Hippocampal formation (tissue), 2 donors: ENCODE measurements at places on chromosomes 5 and 9.
A peak's percentile ranks its signal among the peaks of the same experiment; 100 is the strongest.

- DNase-seq = no peak
These were observed 205.9 kb downstream of the EFNA5 start for GRCh38 chr5:107464876-107465275.

DNA sequence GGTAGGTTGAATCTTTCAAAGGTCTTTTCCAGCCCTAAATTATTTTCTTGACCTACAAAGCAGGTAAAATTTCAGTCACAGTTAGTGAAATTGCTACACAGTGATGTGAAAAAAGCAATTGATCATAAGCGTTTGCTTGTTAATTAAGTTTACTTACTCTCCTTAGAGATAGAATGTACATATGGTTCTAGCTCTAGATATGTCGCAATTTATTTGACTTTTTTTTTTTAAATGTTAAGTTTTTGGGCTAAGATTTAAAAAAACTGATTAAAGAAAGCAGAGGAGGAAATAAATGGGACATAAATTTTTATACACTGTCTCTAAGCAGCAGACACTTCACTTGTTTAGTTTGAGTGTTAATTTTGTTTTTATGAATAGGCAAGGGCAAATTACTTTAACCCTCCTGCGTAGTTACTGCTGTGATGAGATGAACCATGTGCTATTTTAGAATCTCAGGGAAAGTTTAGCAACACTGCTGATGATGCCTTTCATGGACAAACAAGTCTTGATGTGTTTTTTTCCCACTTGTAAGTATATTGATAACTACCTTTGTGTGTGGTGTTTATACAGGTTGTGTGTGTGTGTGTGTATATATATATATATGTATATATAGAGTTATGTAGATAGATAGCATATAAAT lies 38.3 kb upstream of the FAM120AOS start:
- no peak for DNase-seq

DNA sequence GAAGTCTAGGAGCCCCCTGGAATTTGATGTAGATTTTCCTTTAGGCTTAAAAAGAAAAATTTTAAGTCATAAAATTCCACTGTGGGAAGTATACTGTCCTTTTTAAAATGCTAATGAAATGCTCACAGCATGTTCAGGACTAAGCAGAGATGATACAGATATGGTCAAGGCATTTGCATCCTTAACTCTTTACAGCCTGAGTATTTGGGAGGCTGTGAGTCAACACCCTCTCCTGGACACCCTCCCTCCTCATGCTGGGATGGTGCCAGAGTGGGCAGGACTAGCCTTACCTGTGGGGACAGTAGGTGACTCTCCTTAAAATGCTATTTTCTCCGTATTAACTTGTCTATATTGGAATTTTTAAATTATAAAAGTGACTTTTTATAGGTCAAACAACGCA lies 197.4 kb upstream of the ELL2 start:
- DNase-seq = no peak

- no peak for DNase-seq
These were observed 218.4 kb downstream of the EBF1 start for GRCh38 chr5:158881091-158881880.

GRCh38 chr9:107375651-107376369 lies 92.7 kb downstream of the RAD23B start:
- no peak for DNase-seq

GRCh38 chr5:56588636-56589480 lies 226.5 kb upstream of the MAP3K1 start:
- no peak for DNase-seq

DNA sequence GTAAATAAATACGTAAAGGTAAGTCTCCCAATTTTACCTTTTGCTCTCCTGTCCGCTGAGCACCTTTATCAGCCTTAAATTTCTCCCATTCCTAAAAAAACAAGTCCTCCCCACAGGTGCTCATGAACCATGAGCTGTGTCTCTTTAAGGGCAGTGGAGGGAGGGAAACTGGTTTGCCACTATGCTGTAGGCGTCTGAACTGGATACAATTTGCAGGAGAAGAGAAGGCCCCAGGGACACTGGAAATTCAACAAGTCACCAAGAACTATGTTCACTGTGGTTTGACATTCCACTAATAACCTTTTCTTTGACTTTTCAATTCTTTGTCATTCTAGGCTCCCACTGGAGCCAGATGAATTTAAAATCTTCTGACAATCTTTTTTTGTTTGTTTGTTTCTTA lies 72.2 kb downstream of the LHFPL2 start:
- no peak for DNase-seq

DNA sequence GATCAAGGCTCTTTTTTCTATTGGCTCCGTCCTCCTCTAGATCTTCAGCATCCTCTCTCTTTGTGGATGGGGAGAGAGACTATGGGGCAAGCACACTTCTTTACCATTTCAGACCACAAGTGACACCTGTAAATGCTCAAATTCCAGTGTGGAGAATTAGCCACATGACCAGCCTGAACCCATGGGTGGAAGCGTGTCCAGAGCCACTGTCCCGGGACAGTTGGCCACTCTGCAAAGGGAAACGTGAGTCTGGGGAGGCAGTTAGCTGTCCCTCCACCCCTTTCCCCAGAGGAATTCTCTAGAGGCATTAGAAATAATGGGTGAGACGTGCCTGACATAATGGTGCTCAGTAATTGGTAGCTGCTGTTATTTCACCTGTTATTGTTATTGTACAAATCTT lies 40.9 kb downstream of the AMBP start:
- no peak for DNase-seq

DNA sequence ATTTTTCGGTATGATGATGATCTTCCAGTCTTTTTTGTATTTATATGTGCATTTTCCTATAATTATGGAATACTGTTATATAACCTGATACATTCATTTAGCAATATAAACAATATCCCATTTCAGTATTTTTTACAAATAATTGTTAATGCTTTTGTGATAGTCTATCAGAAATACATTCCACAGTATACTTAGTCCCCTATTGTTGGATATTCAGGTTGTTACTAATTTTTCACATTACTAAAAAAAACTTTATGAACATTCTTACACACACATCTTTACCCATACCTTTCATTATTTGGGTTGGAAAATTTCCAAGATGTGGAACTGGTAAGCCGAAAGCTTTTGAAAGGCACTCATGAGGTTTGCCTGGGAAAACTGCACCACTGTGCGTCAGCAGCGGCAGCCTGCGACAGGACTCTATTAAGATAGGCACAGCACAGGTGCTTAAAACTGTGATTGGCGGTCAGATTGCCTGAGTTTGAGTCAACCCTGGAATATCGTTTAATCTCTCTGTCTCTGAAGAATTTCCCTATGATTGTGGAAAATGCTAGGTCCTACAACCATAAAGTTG lies 147.5 kb upstream of the ERCC6L2 start:
- DNase-seq = no peak

DNA sequence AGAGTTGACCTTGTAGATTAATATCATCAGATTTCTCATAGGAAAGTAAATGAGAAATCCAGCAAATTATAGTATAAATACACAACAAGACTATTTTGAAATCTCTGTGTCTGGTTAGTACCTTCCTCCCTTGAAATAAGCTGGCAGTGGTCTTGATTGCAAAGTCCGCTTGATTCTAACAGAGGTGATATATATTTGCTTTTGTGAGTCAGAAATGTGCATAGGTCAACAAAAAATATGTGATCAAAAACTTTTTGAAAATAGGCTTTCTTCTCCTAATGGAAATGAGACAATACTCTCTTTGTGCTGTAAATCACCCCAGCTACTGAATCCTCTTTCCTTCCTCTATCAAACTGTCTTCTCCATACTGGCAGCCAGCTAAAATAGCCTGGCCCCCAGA lies 749.2 kb upstream of the CDH10 start:
- DNase-seq = no peak

DNA sequence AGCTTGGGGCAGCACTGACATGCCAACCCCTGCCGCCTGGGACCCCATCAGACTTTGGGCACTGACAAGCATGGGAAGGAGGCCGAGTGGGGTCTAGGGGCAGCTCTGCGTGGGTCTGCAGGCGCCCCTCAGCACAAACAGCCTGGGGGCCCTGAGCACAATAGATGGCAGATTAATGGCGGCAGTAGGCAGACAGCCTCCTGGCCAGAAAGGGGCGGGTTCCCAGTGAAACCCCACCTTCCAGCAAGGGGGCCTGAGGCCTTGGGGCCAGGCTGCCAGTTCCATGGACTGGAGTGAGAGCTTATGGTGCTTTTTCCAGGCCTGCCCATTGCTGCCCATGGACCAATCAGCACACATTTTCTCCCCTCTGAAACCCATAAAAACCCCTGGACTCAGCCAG lies 2031.2 kb downstream of the EFNA5 start:
- no peak for DNase-seq

DNA sequence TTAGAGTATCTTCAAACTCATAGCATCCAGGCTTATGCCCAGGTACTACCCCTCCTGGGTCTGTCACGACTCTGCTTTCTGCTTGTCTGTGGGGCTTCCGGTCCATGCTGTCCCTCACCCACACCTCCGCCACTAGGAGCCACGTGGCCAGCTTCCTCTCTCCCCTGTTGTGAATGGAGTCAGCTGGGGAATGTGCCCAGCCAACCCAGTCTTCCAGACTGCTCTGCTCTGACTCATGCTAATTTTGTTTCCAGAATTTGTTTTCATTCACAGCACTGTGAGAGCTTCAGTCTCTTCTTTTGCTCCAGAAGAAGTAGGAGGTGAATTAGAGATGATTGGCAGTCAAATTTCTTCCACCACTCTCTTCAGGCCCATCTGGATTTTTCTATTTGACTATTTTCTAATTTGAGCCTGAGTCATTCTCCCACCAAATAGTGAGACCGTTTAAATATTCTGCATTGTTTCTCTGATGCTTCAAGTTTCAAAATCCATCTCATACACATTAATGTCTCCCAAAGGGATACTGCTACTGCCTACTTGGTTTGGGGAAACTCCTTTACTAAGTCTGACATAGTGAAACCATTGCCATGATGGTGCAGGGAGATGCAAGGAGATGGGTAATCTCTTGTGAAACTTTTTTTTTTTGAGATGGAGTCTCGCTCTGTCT lies 424.1 kb upstream of the KIF2A start:
- DNase-seq = no peak

DNA sequence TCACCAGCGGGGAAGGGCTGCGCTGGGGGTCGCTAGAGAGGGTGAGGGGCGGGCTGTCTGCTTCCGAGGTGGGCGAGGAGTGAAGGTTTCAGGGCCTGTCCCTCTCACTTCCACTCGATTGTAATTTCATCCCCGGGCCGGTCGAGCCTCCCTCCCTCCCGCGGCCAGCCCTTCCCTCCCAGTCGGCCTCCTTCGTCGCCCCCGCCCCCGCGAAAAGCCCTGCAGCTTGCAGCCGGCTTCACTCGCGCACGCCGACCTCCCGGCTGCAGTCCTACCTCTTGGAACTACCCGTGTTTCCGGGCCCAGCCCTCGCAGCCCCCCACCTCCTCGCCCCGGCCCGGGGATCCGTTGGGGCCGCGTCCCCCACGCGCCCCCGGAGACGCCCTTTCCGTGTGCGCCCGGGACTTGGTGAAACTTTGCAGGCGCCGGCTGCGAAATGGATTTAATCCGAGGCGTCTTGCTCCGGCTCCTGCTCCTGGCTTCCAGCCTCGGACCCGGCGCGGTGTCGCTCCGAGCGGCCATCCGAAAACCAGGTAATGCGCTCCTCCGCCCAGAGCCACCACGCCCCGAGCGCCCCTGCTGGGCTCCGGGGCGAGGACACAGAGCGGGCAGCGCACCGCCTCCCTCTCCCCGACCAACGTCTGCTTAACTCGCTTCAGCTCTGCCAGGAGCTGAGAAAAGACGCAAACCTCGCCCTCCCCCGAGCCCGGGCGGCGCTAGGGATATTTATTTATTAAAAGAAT lies at the start of gene EGFLAM:
EGFLAM (plus strand) TSS at position 241 of the 743 bp plus-strand sequence; CDS start at position 437, 196 bp downstream.
- no peak for DNase-seq

DNA sequence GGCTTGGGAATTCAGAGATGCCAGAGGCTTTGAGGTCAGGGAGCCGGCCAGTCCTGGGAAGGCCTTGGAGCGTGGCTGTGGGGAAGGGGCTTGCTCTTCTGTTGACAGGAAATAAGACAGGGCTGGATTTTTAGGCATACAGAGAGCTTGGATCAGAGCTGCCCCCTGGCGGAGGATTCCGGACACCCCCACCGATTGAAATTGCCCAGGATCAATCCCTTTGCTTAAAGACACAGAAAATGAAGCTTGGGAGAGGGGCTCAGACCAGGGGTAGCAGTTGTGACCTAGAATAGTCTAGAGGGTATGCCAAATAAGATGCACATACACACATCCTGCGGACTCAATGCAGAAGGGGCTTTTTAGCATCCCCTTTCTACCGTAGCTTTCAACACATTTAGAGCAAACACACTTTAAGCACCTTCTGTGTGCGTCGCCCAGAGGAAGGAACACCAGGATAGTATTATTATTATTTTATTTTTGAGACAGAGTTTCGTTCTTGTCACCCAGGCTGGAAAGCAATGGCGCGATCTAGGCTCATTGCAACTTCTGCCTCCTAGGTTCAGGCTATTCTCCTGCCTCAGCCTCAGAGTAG lies 1.7 kb upstream of the NTMT1 start:
- peak; percentile 21 for DNase-seq

DNA sequence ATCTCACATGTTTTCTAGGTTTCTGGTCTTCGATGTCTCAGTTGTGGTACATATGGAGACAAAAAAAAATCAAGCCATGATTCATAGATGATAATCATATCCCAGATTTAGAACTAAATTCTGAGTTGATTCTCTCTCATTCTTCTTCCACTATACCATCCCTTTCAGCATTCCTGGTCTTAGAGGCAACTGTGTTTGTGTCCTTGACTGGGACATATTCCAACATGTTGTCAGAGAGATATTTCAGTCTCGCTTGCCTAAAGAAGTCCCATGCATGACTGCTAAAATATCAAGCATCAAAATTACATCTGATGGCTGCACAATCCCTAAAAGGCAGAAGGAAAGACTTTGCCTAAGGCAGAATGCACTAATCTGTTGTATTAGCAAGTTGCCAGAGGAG lies 236.6 kb downstream of the PSAT1 start:
- DNase-seq = no peak

DNA sequence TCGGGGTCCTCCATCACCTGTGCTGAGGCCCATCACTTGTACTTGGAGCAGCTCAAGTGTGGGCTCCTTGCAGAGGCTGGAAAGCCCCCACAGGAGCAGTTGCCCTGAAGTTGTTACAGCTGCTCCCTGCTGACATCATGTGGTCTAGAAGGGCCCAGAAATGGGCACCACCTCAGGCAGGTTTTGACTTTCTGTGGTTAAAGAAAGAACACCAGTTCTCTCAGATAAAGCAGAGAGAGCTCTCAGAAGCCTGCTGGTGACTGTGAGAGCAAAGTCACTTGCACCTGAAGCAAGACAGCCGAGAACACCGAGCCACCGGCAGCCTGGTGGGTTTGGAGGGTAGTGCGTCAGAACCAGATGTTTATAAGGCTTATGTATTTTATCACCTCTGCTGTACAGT lies 70.4 kb downstream of the MVB12B start:
- DNase-seq = no peak

DNA sequence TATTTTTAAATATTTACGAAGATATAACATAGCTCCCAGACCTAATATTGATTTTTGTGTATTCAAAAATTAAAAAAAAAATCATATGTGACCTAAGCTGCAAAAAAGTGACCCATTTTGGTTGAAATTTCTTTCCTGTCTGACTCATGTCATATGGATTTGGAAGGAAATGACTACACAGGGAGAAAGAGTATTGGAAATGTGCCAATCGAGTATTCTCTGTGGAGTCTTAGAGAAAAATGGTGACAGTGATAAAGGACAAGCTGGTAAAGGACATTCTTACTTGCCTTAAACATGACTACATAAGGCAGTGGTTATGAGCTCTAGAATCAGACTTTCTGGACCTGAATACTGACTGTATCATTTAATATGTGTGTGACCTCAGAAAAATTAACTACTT lies 262.9 kb upstream of the PTPRD start:
- no peak for DNase-seq

- no peak for DNase-seq
These were observed 28.7 kb upstream of the F2RL1 start for GRCh38 chr5:76789991-76790581.

- DNase-seq = no peak
These were observed 26.9 kb downstream of the HMGCR start for GRCh38 chr5:75363726-75364495.
